ENCODE measurements at places on chromosomes 3 and 15.

- DNase-seq: no peak
Observed at GRCh38 chr3:9276761-9277370, 27.4 kb upstream of the SRGAP3 start.

GRCh38 chr15:82688691-82689090 is 21.0 kb downstream of the AP3B2 start:
- no peak for DNase-seq

DNA sequence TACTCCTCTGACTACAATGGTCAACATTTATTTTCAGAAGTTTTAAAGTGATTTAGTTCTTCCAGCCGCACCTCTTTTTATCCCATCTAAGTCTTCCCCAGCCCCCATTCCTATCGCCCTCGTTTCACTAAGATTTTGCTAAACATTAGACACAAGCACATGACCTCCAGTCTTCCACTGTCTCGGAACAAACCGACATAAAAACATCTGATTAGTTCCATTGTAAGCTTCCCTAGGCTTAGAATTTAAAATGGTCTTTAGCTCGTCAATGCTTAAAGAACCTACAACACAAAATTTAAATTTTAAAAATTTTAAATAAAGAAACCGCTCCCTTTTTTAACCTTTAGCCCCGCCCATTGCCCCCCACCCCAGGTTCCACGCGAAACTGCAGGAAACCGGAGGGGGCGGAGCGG is 284 bp upstream of the TSC22D2 start:
- peak; percentile 75 for DNase-seq

GRCh38 chr15:72722071-72722696 is 36.2 kb downstream of the BBS4 start:
- peak; percentile 82 for DNase-seq

DNA sequence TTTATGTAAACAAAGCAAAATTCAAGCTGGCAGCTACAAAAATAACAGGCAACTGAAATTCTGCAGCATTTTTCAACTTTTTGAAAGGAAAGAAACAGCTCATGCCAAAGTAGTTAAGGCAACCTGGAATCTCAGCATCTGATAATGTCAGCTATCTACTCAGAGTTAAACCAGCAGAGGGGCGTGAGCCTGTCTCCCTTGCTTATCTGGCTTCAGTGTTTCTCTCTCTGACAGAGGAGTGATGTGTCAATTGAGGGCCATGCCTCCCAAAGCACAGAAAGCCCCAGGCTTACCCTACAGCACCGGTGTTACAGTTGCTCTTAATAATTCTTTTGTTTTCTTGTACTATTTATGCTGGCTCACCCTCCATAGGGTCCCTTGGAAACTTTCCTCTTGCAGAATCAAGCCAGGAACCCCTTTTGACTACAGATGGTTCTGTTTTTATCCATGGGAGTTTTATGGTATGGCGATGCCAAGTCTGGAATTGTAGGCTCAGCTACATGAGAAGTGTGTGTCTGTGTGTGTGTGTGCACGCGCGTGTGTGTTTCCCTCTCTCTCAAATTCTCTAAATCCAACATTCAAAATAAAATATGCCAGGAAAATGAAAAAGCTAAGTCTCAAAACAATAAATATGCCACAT is 7.3 kb downstream of the TMEM212 start:
- DNase-seq: no peak

GRCh38 chr15:68921926-68922325 is 8.4 kb upstream of the SPESP1 start:
- no peak for DNase-seq

DNA sequence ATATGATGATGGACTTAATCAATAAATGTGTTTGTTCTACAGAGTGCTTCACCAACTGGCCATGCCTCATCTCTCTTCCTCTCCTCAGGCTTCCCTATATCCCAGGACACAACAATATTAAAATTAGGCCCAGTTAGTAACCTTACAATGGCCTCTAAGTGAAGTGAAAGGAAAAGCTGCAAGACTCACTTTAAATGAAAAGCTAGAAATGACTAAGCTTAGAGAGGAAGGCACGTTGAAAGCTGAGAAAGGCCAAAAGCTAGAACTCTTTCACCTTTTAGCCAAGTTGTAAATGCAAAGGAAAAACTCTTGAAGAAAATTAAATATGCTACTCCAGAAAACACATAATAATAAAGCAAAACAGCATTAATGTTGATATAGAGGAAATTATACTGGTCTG is 1010.3 kb downstream of the NAALADL2 start:
- no peak for DNase-seq

DNA sequence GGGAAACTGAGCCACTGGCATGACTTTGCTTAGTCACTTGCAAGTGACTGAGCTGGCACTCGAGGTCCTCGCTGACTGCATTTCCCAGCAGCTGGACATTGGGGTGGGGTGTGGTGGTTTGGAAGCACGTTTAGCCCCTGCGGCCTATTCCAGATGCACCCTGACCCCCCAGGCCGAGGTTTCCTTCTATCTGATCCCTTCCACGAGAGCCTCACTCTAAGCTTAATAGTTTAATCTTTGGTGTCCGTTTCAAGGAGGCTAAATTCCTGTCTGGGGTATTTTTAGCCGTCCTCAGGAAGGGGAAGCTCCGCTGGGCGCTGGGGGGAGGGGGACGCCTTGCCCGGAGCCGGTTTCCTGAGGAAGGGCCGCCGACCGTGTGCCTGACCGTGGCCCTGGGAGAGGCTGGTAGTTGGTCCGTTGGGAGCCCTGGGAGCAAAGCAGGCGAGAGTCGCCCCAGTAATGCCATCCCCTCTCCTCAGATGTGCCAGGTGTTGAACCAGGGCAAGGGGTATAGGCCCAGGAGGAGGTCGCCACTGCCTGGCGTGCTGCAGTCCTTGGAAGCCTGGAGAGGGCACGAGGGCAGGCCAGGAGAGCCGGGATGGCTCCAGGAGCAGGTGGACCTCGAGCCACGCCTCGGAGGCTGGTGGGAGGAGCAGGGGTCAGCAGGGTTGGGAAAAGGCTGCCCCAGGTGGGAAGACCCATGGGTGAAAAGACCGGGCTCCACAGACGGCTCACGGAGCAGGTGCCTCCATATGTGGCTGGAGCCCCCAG is 37.2 kb downstream of the IDH2 start:
- DNase-seq: peak; percentile 44

GRCh38 chr3:134718726-134719125 is 67.9 kb upstream of the KY start:
- DNase-seq: no peak

DNA sequence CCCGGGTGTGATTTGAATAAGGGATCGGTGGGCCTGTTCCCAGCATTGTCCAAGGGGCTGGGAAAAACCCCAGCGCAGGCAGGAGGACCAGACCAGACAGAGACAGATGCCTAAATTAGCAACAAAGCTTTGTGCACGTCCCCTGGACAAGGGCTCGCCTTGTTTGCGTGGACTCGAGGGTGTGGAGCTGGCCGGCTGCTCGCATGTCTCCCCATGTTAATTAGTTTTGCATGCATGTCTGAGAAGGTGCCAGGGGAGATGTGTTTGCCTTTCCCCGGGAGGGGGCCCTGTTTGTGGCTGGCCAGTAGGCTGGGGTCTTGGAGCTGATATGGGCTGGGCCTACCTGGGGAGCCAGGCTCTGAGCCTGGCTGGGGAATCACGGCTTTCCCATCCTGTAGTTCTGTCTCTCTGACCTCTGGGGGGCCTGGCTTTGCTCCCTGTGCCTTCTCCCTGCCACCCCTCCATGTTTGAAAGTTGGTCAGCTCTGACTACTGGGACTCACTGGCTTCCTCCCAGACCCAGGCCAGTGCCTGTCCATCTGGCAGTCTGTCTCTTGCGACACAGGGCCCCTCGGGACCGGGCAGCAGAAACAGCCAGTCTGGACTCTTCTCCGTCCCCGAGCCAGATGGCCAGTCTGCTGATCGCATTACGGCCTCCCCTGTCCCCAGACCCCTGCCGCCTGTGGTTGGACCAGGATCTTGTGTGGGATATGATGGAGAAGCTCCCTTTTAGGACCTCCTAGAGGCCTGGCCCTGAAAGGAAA is 55.4 kb upstream of the POLG start:
- no peak for DNase-seq

DNA sequence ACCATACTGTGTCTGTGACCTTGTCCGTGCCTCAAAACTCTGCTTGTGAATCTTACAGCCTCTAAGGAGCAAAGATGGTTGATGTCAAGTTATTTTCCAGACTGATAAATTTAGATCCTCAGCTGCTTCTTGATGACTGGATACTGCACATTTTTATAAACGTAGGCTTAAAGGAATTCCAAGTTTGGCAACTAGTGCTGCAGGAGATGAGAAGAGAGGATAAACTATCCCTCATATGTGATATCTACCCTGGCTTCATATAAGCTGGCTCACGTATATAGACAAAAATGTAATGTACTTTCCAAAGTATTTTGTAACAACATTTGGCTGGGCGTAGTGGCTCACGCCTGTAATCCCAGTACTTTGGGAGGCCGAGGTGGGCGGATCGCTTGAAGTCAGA is 89.6 kb downstream of the GMPS start:
- DNase-seq: no peak

DNA sequence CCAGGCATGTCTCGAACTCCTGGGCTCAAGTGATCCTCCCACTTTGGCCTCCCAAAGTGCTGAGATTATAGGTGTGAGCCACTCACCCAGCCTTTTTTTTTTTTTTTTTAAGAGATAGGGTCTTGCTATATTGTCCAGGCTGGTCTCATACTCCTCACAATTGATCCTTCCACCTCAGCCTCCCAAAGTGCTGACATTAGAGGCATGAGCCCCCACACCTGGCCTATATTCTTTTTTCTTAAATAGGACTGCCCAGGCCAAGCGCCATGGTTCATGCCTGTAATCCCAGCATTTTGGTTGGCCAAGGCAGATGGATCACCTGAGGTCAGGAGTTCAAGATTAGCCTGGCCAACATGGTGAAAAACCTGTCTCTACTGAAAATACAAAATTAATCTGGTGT is 12.5 kb downstream of the NR1I2 start:
- DNase-seq: no peak

DNA sequence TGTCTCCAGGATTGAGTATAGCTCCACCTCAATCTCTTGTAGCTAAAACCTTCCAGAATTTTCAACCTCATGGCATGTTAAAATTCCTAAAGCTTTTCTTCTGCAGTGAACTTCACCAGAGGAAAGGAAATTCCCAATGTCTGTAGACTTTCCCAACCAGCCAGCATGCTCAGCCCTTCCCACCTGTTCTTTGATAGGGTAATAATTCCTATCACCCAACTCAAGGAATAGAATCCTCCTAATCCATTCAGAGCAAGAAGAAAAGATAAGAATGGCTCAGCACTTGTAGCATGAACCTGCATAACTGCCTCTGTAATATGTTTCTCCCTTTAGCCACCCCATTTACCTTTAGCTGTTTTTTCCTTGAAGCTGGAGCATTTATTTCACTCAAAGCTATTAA is 301.8 kb upstream of the GADL1 start:
- no peak for DNase-seq

GRCh38 chr3:38645076-38645475 is 4.4 kb downstream of the SCN5A start:
- no peak for DNase-seq

DNA sequence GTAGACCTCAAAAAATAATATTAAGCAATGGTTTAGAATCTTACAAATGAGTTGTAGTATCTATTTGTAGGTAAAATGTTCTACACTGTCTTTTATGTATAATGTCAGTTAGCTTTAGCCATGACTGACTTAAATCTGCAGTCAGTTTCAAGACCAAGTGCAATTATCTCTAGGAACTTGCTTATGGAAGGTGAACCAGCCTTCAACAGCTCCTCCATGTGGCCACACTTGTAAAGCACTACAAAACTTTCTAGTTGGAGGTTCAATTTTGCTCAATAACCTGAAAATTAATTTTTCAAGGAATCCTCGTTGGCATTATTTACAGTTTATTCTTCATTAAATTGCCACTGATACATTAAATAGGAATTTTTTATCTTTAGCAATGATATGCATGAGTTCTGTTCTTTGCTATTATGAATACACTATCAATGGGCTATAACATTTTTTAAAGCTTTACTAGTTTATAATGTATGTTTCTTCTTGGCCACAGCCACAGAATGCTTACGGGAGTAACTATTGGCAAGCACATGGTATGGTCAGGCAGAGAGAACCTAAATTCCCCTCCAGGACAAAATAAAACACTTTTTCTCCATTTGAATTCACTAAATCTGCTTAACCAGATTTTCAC is 315.3 kb upstream of the UBE2E2 start:
- DNase-seq: peak; percentile 56

- DNase-seq: no peak
Observed at GRCh38 chr3:49346797-49347251, 7.0 kb upstream of the USP4 start.

- no peak for DNase-seq
Observed at GRCh38 chr3:192825216-192825615, 92.4 kb downstream of the MB21D2 start.

GRCh38 chr3:155032918-155033317 is 47.2 kb upstream of the MME start:
- no peak for DNase-seq

- no peak for DNase-seq
Observed at GRCh38 chr3:37283011-37283410, 108.6 kb upstream of the LRRFIP2 start.

- no peak for DNase-seq
Observed at GRCh38 chr3:51947215-51947900, 5.2 kb downstream of the PARP3 start.

- no peak for DNase-seq
Observed at GRCh38 chr15:49015896-49016295, 30.4 kb downstream of the SECISBP2L start.

DNA sequence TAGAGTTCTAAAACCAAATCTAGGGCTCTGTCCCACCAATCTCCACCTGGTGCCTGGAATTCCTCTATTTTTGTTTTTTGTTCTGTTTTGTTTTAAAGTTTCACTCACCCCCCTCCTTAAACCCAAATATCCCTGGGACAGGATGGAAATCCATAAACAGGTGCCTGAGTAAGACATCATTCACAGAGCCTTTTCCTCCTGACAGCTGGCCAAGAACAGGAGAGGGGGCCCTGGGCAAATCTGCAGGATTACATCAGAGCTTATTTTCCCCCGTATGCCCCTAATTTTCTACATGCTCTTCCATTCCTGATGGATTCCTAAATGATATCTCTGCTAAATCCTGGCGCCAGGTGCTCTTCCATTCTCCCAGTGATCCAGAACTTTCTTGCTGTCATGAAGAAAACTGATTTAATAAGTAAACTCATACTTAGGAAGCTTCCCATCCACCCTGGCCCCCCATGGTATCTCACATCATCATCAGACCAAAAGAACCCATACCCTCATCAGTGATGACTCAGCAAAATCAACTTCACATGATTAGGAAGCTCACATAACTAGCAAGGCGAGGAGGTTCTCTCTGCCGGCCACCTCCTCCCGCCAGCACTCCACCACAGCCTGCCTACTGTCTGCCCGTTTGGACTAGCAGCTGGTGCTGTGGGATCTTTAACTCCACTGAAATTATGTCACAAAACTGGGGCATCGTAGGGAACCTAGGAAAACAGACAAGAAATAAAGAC is 61.0 kb downstream of the LIPC start:
- no peak for DNase-seq

DNA sequence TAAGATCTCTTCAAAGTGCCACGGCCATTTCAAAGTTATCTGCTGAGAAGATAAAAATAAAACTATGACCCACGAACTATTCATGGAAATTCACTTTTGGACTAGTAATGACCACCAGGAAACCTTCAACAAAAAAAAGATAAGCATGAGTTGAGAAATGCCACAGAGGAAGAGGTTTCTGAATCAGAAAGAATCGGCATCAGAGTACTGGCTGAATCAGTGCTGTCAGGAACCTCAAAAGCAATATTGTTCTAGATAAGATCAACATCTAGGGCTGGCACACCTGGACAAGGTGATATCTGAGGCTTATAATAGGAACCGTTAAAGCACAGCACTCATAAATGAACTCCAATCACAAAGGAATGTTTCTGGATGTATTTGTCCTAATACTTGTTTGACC is 72.7 kb downstream of the PEAK1 start:
- DNase-seq: no peak

GRCh38 chr3:113247675-113248458 is 36.5 kb downstream of the BOC start:
- no peak for DNase-seq
